Left lung (tissue), 14 donors: ENCODE measurements at places on chromosomes 6 and 20.

DNA sequence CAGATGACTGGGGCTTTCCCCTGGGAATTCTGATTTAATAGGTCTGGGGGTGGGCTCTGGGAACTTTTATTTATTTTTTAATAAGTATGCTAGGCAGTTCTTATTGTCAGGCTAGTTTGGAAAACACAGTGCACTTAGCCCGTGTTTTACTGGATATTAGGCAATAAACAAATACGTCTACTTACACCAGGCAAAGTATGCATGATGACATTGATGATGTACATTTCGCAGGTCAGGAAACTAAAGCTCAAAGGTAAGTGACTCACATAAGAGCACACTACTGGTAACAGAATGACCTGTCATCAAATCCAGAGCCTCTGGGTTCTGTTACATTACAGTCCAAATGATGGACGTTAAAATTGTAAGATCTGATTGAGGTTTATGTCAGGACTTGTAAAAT lies 144.4 kb upstream of the EXOC2 start:
- DNase-seq = no peak

- peak; percentile 83 for DNase-seq
Observed at GRCh38 chr6:28943557-28944411, 20.0 kb upstream of the TRIM27 start.

DNA sequence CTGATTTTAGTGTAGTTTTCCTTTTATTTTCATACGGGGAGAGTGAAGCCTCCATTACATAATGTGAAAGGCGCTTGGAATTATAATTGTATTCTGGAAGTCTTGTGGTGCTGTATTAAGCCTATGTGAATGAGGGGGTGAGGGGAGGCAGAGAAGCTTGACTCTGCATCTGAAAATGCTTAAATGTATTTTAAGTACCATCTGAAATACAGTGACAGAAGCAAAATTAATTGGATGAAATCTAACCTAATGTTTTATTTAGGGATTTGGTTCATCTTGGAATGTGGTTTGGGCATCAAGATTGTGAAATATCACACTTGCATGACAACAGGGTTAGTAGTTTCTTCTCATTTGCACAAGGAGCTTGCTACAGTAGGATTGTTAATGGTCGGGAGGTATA lies 41.2 kb downstream of the TMEM200A start:
- no peak for DNase-seq

- DNase-seq = peak; percentile 55
Observed at GRCh38 chr6:135535989-135536414, 38.5 kb upstream of the AHI1 start.

DNA sequence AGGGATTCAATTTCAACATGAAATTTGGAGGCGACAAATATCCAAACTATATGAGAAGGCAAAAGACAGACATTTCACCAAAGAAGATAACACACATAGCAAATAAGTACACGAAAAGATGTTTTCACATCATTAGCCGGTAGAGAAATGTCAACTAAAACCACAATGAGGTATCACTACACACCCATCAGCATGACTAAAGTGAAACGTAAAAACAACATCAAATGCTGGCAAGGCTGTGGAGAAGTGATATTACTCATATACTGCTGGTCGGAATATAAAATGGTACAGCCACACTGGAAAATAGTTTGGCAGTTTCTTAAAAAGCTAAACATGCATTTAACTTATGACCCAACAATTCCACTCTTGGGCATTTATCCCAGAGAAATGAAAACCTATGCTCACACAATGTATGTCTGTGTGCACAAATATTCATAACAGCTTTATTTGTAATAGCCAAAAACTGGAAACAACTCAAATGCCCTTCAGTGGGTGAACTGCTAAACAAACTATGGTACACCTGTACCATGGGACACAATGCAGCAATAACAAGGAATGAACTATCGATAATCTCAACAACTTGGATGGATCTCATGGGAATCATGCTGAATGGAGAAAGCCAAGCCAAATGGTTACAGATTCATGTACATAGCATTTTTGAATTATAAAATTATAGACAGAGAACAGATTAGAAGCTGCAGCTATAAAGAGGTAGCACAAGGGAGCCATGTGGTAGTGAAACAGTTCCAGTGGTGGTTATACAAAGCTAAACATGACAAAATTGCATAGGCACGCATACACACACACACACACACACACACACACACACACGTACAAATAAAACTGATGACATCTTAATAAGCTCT lies 8.6 kb downstream of the ADAT2 start:
- no peak for DNase-seq

DNA sequence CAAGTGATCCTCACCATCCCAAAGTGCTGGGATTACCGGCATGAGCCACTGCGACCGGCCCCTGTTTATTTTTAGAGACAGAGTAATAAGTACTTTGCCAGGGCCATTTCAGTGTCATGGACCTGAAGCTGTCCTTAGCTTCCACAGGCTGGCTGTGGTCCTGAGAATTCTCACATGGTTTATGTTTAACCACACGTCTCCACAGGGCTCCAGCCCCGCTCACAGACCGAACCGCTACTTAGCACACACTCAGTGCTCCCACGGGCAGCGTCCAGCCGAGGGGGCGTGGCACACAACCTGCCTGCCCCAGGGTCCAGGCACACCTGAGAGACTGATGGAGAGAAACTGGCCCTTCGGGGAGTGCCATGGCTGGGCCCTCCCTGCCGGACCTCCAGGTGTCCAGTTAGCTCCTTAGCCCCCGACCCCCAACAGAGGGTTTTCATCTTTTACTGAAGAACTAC lies 11.7 kb downstream of the ACSS1 start:
- no peak for DNase-seq

DNA sequence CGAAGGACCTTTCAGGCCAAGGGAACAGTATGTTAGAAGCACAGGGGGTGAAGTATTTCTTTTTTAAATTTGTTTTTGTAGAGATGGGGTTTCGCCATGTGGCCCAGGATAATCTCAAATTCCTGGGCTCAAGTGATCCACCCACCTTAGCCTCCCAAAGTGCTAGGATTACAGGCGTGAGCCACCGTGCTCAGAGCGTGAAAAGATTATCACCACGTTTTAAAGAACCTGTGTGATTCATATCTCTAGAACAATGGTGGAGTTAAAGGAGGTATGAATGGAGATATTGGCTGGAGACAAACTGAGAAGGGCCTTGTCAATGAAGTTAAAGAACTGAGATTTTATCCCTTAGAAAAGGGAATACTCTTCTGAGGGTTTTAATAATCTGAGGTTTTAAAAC lies 9.7 kb downstream of the ASF1A start:
- no peak for DNase-seq

DNA sequence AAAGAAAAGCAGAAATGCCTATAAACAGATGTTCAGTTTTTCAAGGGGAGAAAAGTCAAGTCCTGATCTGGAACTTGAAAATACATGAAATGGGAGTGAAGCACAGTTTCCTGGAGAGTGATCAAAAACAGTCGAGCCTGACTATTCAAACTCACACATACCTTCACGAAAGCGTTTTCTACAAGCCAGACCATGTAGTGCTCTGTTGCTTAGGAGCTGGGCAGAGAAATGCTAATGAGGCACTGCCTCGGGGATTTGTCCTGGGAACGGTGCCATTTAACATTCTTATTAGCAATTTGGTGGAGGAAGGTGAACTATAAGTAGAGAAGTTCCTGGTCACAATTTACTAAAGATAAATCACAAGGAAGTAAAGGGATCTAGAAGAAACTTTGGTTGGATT lies 5.9 kb downstream of the NHSL1 start:
- DNase-seq = peak; percentile 35

DNA sequence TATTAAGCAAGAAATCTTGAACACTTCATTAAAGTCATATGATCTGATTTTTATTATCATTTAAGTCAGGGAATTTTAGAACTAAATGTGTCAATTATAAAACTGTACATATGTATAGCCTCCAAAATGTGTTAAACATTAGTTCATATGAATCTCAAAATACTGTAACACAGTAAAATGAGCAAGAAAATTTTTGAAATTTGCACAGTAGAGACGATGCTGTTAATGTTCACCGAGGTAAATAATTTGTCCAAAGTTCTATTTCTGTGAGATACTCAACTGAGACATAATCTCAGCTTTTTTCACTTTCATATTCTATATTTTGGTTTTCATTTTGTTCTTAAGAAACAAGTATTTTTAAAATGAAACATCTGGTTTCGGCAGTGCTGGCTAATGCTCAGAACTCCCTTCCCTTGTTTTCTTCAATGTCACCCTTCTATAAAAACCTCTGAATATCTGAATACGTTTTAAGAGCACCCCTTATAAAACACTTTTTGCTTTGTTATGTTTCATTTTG lies 353.1 kb downstream of the LAMA2 start:
- peak; percentile 53 for DNase-seq

DNA sequence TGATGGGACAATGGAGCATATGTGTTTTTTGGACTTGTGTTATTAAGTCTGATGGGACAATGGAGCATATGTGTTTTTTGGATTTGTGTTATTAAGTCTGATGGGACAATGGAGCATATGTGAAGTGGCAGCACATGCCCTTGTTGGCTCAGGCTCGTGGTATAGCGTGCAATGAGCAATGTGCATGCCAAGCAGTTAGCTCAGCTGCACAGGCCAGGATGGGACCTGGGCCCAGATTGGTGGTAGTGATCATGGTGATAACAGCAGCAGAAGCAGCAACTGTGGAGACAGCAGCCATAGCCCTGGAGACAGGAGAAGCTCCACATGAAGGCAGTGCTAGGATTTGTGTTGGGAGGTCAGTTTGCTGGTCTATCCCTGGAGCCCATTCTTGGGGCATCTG lies 61.1 kb downstream of the IL20RA start:
- DNase-seq = no peak

- no peak for DNase-seq
Observed at GRCh38 chr6:77678048-77678447, 25.2 kb downstream of the MEI4 start.

- no peak for DNase-seq
Observed at GRCh38 chr6:27667657-27668441, 194.9 kb upstream of the ZNF184 start.

DNA sequence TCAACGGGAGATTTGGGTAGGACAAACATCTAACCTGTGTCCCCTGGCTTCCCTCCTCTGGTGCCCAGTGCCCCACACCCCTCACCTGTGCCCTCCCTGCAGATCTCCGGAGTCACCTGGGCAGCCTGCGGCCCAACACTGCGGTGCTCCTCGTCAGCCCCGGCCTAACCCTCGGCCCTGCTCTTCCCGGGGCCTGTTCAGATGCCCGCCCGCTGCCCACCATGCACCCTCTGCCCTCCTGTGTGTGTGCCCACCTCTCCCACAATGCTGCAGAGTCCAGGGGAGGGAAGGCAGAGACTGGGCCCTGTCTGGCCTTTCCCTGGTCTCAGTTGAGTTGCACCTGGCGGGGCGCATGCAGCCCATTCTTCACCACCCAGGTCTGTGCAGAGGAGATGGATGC lies 349.3 kb downstream of the CDH4 start:
- DNase-seq = no peak
